ENCODE measurements at places on chromosomes 1 and 21. TPM values are rescaled to one million over a fixed set of nuclear protein-coding genes. Genes with fewer than 3 reads are reported as not detected.

DNA sequence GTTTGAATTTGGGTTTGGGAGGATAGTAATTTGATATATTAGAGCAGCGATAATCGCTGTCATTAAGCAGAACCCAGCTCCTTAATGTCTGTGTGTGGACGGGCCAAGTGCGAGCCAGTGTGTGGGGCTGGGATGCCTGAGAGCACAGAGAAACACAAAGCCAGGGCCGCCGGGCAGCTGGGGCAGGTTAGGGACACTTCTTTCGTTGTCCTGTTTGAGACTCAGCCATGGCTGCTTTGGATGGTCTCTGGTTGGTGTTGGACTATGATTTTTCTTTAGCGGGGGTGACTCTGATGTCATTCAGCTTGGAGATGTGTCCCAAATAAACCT lies 33.4 kb downstream of the ABCG1 start:
- no peak for DNase-seq
- no peak overlapping the region for H3K27ac ChIP-seq
- H3K27me3 ChIP-seq: peaks cover 28% of the 10 kb centered on the region
- no peak overlapping the region for H3K4me3 ChIP-seq
- H3K36me3 ChIP-seq: no peaks in the 10 kb centered on the region

CATSPERE gene
- total RNA-seq: 0.20 TPM

LRRC8B gene
- total RNA-seq: 39.4 TPM

CHRM3 gene
- 1.8 TPM for total RNA-seq

SPRR1B gene
- total RNA-seq: not detected
